Liver (tissue), 10 donors: ENCODE measurements at places on chromosomes 2 and 18. TPM values are rescaled to one million over a fixed set of nuclear protein-coding genes. Genes with fewer than 3 reads are reported as not detected.
A peak's percentile ranks its signal among the peaks of the same experiment; 100 is the strongest.

- no peak for DNase-seq
Measured at GRCh38 chr18:11323359-11323819, 174.0 kb upstream of the PIEZO2 start.

DNA sequence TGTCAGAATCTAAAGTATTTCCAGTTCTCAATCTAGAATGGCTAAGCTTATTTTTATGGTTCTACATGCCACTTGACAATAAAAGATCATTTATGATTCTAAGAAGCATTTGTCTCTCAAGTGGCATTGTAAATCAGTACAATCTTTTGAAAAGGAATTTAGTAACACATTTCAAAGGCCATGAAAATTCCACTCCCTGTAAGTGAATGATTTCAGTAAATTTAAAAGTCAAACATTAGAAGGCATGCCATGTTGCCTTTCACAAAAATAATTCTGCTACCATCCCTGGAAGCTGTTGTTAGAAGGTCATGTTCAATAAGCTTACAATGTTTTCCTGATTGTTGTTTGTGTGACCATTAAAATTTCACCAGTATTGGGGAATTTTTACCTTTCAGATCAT, 142.9 kb downstream of the RPIA start:
- DNase-seq, result no peak

- no peak for DNase-seq
Measured at GRCh38 chr2:86790676-86791572, at the start of gene CD8A. Gene CD8A, minus strand, starts transcription at chr2:86790913. Its CDS starts 88 bp downstream, at chr2:86790825.

DNA sequence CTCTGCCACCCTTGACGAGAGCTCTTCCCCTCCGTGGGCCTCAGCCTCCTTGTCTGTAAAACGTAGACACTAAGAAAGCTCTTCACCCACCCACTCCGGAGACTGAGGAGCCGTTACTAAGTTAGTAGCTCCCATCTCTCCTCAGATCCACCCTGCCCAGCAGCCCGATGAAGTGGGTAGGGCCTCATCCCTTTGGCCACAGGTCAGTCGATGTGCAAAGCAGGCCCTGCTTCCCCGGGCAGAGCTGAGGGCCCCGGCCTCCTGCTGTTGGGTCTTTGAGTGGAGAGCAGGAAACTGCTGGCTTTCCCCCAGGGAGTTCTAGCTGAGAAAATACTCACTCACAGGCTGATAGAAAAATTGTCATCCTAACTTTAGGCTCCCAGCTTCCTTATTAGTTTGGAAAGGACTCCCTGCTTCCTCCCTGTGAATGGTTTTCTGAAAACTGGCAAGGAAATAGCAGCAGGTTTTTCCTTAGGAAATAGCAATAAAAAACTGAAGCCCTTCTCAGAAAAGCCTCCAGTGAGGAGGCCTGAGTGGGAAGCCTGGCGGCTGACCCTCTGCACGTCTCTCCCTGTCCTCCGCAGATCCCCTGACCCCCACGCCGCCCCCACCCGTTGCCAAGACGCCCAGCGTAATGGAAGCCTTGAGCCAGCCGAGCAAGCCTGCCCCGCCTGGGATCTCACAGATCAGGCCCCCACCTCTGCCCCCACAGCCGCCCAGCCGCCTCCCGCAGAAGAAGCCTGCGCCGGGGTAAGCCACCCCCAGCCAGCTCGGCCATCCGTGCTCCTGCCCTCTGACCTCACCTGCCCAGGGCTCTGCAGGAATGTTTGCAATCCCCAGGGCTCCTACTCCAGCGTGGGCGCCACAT, 30.2 kb downstream of the ITGB1BP1 start:
- no peak for DNase-seq

GRCh38 chr2:195716466-195716865, 59.4 kb downstream of the SLC39A10 start:
- no peak for DNase-seq

GRCh38 chr2:148926291-148926961, 51.4 kb downstream of the KIF5C start:
- DNase-seq, result peak; percentile 40

- DNase-seq, result no peak
Measured at GRCh38 chr2:41764919-41765318, 282.9 kb upstream of the PKDCC start.

Gene FAM161A
- total RNA-seq, result 0.98 TPM

Gene OTOS
- not detected for total RNA-seq
